Activated T-cell treated with anti-CD3 and anti-CD28 coated beads for 48 hours (primary cell): ENCODE measurements at places on chromosomes 12 and 14.

DNA sequence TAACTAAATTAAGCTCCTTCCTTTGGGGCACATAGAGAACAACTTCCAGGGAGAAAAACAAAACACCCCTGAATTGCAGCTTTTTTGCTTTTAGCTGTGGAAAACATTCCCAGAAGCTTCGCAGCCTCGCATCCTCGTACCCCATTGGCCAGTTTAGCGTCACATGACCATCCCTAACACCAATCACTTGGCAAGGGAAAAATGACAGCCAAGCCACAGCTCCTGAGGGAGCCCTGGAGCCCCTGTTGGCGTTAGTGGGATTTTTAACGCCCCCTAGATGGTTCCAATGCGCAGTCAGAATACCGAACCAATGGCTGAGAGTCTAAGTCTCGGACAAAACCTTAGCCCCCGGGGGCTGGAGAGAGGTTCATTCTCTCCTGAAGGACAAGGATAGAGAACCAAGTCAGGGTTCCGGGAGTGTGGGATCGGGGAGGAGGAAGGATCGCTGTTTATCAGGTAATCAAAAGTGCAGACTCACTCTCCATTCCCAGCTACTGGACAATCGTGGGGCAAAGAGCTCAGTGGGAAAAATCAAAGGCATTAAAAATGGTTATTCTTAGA lies 135.6 kb upstream of the HIF1A start:
- DNase-seq: no peak

DNA sequence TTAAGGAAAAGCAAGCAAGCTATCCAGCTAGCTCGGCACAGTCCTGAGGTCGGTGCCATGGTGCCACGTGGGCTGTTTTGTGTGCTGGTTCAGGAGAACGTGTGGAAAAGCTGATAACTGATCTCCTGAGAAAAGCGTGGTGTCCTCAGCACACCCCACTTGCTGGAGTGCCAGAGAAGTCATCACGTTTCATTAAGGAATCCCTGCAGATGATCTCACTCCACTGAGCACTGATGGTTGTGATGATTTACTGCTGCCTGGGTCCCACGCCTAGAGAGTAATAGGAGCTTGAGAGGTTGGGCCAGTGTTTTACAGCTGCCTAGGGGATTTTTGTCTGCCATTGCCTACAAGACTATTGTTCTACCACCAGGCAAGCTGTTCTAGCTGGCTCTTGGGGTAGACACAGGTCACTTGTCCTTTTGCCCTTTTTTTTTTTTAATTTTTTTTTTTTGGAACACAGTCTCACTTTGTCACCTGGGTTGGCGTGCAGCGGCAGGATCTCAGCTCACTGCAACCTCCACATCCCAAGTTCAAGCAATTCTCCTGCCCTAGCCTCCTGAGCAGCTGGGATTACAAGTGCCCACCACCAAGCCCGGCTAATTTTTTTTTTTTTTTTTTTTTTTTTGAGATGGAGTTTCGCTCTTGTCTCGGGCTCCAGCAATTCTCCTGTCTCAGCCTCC lies 42.3 kb upstream of the EVL start:
- no peak for DNase-seq

- DNase-seq: no peak
These were observed 151.4 kb upstream of the MDGA2 start for GRCh38 chr14:47826809-47827208.

DNA sequence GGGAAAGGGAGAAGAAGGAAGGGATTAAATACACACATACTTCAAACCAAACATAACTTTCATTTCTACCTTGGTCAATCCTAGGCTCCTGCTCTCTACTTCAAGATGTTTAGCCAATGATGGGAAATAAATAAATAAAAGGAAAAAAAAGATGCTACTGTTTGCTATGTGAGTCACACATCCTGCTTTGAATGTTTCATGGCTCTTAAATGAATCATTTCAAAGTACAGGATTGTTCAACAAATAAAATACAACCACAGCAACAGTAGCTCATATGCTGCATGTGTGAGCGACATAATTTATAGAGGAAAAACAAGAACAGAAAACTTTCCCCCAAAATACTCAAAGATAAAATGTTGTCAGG lies 54.3 kb upstream of the NPFF start:
- no peak for DNase-seq

GRCh38 chr14:20093442-20093841 lies 17.1 kb upstream of the OR4K17 start:
- no peak for DNase-seq

DNA sequence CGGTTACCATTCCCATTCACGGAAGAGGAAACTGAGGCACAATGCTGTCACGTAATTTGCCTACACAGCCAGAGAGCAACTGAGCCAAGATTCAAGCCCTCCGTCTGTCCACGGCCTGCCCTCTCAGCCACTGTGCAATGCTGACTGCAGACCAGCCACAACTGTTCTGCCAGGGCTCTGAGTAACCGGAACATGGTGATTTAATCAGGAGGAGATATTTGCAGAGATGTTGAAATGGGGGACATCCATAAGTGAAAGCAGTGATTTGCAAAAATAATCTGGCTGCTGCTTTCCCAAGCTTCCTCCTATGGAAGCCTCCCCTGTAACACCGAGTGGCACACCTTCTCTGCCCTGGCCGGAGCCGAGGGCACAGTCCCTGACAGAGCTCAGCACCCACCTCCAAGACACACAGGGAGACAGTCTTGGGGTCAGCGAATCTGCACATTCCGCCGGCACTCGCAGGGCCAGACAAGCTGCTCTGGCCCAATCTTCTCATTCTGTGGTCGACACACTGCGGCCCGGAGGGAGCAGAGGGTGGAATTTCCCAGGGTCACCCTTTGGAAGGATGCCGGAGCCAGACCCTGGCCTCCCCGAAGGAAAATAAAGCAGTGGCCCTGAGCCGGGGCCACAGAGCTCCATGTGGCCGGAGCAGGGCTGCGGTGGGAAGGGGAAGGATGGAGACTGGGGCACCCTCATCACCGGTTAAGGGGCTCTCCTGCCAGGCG lies 158.2 kb upstream of the DIO3 start:
- no peak for DNase-seq

DNA sequence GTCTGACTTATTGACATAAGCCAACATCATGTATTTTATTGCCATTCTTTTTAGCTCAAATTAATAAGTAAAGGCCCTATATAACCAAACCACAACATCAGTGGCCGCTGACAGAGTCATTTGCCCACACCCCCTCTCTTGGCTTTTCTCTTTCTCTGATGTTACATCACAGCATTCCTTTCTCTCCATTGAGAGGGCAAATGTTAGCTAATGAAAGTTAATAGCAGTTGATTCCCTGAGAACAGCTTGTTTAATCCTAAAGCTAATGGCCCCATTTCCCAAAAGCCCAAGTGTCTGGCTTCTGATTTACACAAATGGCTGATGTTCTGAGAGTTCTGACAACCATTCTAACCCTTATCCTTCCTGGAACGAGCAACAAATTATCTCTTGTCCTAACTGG lies 308.8 kb downstream of the SNAPC1 start:
- DNase-seq: no peak

DNA sequence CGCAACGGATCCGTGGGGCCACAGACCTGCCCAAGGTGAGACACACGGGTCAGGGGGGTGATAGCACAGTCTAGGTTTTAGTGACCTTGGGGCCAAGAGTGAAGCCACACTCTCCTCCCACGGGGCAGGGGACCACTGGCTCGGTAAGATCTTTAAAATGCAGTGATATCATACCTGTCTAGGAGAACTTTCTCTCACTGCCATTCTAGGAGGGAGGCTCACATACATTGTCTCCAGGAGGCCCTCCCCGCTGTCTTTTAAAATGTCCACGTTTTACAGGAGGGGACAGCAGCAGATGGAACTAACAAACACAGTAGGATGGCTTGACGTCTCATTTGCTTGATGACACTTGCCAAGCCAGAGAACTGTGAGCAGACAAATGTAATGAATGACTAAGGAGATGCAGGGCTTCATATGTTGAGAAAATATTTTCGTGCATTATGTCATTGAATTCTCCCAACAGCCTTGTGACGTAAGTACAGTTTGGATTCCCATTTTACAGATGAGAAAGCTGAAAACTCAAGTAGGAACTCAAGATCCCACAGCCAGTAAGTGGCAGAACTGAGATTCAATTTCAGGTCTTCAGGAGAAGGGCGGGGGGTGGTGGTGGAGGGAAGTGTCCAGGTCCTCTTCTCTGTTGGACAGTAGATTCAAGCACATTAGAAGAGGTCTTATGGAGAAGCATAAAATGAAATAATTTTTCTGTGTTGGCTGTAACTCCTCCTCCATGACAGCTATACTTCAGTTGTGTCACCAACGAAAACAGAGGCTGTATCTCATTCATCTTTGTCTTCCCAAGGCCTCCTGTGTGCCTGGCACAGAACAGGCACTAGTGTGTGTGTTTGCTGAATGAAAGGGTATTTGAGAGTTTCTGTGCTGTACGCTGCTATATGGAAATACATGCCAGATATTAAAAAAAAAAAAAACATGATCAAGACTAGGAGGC lies 2.1 kb downstream of the VASH1 start:
- no peak for DNase-seq

DNA sequence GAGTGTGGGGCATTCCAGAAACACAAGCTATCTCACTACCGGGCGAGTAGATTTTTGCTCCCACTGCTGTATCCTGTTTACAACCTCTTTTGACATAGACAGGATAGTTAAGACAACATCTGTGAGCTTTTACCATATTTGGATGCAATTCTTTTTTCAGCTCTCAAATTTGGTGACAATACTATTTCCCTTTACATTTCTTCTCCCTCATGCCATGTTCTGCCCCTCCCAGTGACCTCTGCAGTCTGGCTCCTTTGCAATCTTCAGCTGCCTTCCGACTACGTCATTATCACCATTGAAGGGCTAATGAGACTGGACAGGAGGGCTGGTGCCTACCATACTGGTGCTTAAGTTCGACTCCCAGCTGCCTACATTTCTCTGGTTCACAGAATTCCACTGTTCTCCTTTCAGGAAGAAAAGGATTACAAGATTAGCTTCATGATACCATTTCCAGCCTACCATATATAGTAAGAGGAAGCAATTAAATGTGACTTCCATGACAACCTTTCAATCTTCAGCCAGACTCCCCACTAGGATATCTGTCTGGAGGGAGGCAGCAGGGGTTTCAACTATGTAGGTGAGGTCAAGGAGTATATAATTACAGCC lies 251.6 kb downstream of the PHLDA1 start:
- DNase-seq: no peak

DNA sequence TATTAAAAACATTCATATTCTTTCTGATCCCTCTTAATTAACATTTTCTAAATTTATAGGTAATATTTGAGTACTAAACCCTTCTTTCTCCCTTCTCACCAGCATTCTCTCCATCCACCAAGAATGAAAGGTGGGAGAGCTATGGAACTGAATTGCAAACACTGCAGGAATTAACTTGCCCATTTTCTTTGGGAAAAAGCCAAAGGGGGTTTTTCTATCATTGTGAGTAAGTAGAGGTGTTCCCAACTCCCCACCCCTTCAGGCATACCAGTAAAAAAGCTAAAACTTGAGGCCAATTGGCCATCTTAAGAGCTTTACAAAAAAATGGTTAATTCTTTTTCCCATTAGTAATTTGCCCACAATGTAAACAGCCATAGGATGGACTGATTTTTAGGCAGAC lies 23.7 kb downstream of the PCNX1 start:
- no peak for DNase-seq

DNA sequence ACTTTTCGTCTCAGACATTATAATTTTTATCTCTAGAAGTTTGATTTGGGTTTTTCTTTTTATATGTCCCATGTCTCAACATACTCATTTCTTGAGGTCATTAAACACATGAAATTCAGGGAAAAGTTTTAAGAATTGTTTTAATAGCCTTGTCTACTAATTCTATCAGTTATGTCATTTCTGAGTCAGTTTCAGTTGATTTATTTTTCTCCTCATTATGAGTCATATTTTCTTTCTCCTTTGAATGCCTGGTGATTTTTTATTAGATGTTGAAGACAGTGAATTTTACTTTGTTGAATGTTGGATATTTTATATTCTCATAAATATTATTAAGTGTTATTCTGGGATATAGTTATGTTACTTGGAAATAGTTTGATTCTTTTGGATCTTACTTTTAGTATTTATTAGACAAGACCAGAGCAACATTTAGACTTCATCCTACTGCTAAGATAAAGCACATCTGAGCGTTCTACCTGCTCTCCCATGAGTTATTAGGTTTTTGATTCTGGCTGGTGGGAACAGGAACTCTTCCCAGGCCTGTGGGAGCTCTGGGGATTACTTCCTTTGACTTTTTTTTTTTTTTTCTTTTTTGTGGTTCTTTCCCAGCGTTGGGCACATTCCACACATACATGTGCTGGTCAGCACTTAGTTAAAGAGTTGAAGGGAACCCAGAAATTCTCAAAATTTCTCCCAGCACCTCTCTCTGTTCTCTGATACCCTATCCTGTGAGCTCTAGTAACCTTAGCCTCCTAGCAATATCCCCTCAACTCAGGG lies 1157.7 kb downstream of the BCL11B start:
- DNase-seq: no peak

DNA sequence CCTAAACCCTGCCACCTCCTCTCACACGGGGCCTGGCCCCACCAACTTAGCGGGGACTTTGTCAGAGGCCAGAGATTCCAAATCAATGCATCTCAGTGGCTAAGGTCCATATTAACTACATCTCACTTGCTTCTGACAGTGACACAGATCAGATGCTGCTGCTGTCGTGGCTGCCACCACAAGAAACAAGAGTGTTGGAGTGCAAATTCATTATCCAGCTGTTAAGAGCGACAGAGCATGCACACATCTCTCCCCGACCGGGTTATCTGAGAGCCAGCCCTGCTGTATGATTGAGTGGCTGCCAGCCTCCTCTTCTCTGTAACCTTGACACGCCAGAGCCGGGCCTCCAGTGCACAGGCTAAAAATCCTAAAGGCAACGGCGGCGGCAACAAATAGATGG lies 40.2 kb downstream of the SPRING1 start:
- DNase-seq: no peak

DNA sequence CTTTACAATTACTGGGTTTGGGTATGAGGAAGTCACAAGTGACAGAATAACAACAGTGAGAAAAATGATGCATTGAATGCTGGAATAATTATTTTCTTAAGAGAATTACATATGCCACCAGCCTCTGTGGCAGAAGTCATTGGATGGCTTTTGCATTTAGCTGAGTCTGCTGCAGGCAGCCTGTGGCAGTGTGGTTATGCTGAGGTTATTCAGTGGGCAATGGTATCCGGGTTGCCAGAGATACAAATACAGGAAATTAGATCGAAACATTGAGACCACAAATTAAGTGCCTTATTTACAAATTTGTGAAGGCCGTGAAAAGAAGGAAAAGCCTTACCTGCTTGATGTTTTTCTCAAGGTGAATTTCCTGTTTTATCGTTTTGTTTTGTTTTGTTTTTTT lies 1050.0 kb downstream of the GALC start:
- no peak for DNase-seq

GRCh38 chr12:5907807-5908206 lies 37.3 kb downstream of the ANO2 start:
- no peak for DNase-seq

- DNase-seq: no peak
These were observed 57.5 kb downstream of the PLEKHA5 start for GRCh38 chr12:19186722-19187661.

DNA sequence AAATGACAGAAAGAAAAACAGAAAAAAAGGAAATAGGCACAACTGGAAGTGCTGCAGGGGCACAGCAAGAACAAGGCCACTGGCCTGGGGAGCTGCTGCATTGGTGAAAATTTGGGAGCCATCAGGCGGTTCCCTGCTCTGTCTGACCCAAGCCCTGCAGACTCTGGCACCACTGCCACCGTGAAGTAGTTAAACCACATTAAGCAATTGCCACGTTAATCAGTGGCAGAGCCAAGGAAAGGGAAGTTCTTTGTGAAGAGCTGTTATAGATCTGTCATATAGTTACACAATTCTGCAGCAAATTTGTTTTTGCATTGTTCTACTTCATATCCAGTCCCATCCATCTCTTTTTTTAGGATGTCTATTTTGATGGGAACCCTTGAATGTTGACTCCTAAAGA lies 915.3 kb downstream of the FSCB start:
- no peak for DNase-seq
